ENCODE measurements at places on chromosomes 2 and 18.

GRCh38 chr18:24964216-24964615 is 387.8 kb downstream of the ZNF521 start:
- DNase-seq, result no peak

GRCh38 chr18:41974796-41975201 is 19.8 kb downstream of the PIK3C3 start:
- DNase-seq, result no peak

- DNase-seq, result no peak
Observed at GRCh38 chr18:54033052-54033451, 191.4 kb downstream of the MBD2 start.

DNA sequence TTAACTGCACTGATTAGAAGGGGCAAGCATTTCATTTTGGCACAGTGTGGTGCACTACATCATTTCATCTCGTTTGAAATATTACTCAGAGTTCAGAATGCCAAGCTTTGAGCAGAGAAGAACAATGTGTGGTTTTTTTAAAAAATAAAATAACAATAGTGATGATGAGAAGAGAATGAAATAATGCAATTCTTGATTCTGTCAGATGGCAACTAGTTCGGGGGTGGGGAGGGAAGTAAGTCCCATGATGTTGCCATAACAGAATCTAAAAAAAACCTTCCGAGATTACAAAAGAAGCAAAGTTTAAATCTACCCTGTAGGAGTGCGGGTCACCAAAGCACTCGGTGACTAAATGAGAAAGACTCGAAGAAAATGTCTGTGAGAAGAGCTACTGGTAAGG is 490.4 kb downstream of the NR4A2 start:
- no peak for DNase-seq

- DNase-seq, result no peak
Observed at GRCh38 chr18:68925268-68925667, 127.4 kb downstream of the CCDC102B start.

- DNase-seq, result no peak
Observed at GRCh38 chr2:240782886-240783818, 36.9 kb downstream of the KIF1A start.

- no peak for DNase-seq
Observed at GRCh38 chr2:182377467-182377866, 49.4 kb downstream of the PDE1A start.

- DNase-seq, result no peak
Observed at GRCh38 chr18:77065221-77065981, 67.2 kb downstream of the MBP start.

DNA sequence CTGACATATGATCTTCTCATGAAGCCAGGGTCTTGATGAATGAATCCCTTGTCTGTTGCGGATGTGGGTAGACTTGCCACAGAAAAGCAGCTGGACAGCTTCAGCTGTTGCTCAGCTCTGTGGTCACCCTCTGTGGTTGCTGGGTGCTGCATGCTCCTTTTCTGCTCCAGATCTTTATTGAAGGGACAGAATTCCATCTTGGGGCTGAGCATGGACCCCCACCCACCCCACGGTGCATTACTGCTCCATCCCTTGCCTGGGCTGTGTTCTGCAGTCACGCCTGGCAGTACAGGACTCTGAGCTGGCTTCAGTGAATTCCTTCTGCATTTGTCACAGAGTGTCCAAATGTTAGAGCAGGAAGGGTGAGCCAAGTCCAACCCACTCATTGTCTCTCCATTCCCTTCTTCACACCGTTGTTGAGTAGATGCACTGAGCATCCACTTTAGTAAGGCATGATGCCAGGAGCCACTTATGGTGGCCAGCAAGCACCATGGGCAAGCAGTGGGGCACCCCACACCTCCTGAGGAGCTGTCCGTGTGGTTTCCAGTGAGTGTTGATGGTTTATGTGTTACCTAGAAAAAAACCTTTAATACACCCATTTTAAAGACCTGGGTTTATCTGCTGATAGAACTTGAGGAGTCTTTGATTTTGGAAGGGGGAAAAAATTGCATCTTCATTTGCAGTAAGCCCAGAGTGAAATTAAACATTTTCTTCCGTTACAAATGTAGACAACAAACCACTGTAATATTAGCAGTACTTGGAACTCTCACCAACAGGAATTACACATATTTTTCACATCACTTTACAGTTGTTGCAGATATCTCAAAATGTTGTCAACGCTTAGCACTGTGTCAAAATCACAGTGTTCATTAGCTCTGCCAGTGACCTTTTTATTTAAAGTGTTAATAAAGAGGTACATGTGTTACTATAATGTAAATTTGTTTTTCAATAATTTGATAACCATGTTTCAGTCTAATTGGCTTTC is 14.7 kb upstream of the ITGB6 start:
- no peak for DNase-seq

DNA sequence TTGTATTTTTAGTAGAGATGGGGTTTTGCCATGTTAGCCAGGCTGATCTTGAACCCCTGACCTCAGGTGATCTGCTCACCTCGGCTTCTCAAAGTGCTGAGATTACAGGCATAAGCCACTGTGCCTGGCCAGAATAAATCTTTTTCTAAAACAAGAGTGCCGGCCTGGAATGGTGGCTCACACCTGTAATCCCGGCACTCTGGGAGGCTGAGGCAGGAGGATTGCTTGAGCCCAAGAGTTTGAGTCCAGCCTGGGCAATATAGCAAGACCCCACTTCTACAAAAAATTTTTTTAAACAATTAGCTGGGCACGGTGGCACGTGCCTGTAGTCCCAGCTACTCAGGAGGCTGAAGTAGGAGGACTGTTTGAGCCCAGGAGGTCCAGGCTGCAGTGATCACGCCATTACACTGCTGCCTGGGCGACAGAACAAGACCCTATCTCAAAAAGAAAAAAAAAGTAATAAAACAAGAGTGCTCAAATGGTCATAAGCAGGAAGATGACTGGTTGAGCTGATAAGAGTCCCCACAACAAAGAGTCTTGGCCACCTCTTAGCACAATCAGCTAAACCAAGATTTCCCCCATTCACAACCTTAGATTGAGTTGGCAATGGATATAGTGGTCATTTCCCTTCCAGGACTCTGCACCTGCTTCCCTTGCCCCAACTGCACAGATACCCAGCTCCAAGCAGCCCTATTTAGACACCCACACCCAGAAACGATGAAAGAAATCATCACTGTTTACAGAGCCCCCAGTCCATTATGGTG is 5.8 kb upstream of the UCN start:
- no peak for DNase-seq

DNA sequence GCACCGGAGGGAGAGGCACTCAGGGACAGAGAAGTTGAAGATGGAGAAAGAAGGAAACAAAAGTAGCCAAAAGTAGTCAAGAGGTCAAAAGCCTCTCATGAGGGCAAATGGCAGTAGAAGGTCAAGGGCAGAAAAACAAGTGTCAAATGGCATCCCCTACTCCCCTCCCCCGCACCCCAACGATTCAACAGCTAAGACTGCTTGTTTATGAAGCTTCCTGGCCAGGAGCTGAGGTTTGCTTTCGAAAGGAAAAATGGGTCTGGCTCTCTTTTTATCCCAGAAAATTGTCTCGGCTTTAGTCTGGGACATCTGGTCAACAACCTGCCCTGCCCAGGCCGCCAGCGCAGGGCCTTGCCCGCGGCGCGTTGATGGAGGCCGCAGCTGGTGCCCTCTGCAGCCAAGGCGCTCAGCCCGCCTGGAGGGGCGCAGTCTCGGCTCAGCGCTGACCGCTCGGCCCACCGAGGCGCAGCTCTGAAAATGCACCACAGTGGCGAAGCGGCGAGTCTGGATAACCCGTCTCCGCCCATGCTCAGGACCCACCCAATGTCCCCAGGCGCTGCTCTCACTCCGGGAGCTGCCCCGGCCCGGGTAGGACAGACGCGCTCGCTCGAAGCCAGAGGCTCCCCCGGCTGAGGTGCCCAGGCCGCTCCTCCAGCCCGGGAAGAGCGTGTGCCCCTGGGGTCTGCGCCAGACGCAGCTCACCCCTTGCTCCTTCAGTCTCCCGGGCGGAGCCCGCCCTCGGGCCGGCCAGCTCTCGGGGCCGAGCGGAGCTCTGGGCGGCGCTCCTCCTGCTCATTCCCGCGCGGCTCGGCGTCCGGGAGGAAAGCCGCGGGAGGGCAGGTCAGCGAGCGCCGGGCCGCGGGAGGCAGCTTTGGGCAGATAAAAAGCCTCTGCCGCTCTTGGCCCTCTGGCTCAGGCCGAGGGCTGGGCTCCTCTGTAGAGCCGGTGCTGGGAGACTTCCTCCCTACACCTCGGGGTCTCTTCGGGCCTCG is 1.8 kb upstream of the TBR1 start:
- DNase-seq, result no peak

GRCh38 chr18:11149441-11150270 is at the start of gene PIEZO2:
PIEZO2 (minus strand) TSS chr18:11149569; CDS start chr18:11148588, 981 bp downstream.
- DNase-seq, result no peak

GRCh38 chr2:113127646-113128570 is 510 bp downstream of the IL1RN start:
- no peak for DNase-seq

GRCh38 chr2:76512201-76512820 is 801.6 kb upstream of the GCFC2 start:
- no peak for DNase-seq

DNA sequence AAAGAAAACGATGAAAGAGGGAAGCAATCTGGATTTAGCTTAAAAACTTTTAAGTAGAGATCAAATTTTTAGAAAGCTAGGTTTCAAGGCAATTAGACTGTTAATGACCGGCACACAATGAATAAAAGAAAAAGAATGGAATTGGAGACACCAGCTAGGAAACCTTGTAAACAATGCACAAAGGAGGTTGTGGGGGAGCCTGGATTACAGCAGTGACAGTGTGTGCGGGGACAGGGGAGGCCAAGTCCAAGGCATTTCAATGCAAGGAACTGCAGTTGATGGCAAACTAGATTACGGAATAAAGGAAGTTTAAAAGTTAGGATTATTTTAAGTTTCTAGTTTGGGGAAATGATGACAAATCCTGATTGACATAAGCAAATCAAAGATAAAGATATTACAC is 74.5 kb downstream of the DTNB start:
- DNase-seq, result no peak

GRCh38 chr18:32915516-32915915 is 142.7 kb upstream of the KLHL14 start:
- no peak for DNase-seq
